ENCODE measurements at places on chromosomes 12 and 14.

GRCh38 chr12:81078469-81079196, 754 bp downstream of the ACSS3 start:
- no peak for DNase-seq

GRCh38 chr12:106903241-106903945, 52.3 kb upstream of the TMEM263 start:
- DNase-seq: no peak

- no peak for DNase-seq
These were observed 9.2 kb downstream of the TUNAR start for GRCh38 chr14:95885866-95886265.

DNA sequence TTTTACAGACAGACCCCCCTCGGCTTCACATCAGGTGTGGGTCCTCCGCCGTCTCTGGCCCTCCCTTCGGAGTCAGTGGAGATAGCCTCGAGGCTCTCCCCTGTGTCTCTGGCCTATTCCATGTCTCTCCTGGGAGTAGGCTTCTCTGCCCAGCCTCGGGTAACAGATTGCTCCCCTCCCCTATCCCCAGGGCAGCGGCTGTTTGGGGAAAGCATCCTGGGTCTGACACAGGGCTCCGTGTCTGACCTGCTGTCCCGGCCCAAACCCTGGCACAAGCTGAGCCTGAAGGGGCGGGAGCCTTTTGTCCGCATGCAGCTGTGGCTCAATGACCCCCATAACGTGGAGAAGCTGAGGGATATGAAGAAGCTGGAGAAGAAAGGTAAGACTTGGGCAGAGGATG, 30.8 kb downstream of the PHETA1 start:
- no peak for DNase-seq

DNA sequence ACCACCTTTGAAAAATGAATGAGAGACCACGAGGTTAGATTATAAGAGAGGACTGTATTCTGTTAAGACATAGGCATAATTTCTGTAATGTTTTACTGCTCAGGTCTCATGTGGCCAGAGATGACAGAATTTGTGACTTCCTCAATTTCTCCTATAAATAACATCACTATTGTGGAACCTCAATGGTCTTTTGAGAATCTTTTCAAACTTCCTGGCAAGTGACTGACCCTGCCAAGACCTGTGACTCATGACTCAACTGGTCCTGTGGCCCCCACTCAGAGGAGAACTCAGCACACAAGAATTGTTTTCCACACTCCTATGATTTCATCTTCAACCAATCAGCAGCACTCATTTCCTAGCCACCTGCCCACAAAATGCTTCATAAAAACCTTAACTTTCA, 508.2 kb upstream of the ATP2B1 start:
- DNase-seq: no peak

GRCh38 chr12:32947206-32948067, 50.9 kb upstream of the PKP2 start:
- no peak for DNase-seq

GRCh38 chr12:12725956-12726554, 8.9 kb downstream of the CDKN1B start:
- DNase-seq: no peak

DNA sequence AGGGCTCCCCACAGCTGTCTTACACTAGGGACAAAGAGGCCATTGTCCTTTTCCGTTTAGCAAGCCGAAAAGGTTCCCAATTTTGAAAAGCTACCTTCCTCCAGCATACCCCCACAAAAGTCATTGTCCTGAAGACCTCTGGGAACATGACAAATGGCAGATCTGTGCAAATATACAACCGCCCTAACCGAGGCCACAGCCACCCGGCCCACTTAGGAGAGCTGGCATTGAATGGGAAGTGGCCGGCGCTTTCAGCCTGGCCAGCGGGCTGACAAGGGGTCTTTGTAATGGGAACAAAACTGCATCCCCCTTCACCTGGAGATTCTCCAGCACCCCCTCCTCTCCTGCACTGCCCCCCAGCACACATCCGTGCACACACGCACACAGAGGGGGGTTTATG, 48.1 kb upstream of the VASH1 start:
- DNase-seq: no peak

DNA sequence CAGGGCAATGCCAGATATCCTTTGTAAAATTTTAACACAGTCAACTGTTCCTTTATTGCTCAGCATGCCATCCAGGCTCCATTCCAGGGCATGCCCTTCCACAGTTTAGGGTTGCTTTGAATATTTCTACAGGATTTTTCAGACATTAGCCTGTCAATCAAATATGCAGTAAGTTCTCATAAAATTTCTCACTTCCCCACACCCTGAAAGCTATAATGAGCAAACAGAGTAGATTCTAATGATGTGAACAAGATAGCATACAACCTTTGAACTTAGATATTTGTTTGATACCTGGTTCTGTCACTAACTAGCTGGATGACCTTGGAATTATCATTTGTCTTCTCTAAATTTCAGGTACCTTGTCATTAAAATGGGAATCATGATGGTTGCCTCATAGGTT, 251.2 kb downstream of the SYT1 start:
- no peak for DNase-seq

- no peak for DNase-seq
These were observed 21.2 kb upstream of the NINJ2 start for GRCh38 chr12:684416-684815.

DNA sequence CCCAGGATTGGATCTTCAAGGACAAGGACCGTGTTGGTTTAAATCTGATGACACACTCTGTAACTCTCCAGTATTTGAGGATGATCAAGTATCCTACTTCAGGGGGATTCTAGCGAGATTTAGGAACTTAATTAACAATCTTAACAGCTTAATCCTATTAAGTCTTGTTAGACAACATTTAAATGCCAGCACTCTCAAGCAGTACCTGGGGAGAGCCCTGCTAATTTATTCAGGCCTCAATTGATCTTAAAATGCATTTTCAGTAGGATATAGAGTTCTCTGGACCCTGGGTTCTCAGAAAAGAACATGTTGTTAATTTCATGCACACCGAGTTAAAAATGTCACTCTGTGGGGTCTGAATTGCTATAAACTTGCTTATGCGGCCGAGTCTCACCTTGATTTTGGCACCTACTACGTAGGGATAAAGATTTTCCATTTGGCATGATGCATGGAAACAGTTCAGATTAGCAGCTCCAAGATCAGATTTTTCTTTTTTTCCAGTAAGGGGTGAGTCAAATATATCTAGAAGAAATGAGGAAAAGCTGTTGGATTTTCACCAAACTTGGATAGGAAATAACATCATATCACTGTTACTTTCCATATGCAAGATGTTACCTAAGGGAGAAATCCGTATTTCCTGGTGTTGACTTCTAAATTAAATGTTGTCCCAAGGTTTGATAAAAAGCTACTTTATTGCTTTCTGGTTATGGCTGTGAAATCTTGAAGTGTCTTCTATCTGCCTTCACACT, 76.1 kb downstream of the SLC24A4 start:
- DNase-seq: no peak

DNA sequence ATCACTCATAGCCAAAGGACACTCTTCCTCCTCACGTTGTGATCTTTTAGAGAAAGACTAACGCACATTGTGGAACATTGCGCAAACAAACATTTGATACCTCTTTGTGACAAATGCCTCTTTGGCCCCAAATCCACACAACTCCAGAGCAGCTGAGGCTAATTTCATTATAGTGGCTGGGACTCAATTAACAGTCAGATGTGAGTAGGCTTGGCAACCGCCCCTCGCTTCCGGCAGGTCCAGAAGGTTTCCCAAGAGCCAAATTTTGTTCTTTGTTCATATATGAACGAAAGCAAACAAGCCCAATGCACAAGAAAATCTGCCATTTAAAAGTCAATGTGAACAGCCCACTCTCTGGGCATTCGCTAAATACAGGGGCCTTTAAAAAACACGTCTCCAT, 273.9 kb downstream of the GLT1D1 start:
- DNase-seq: no peak

- peak; percentile 92 for DNase-seq
These were observed 3.5 kb upstream of the P2RX7 start for GRCh38 chr12:121128908-121129810.

GRCh38 chr12:26187014-26187798, 8.2 kb upstream of the SSPN start:
- no peak for DNase-seq

GRCh38 chr14:32331206-32331605, 2.1 kb downstream of the AKAP6 start:
- no peak for DNase-seq

DNA sequence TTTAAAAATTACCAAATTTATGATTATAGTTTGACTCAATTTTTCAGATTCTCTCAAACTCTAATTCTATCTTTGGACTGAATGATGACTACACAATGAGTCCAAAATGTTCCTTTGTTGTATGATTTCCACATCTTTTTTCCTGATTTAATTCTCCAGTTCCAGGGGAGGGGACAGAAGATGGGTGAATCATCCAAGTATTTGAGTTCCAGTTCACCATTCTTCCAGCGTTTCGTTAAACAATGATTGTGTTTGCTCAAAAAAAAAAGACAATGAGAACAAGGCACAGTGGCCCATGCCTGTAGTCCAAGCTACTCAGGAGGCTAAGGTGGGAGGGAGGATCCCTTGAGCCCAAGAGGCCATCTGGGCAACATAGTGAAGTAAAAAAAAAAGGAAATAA, 23.8 kb downstream of the BAZ1A start:
- DNase-seq: no peak

- DNase-seq: no peak
These were observed 39.0 kb upstream of the HDAC7 start for GRCh38 chr12:47858511-47859266.

DNA sequence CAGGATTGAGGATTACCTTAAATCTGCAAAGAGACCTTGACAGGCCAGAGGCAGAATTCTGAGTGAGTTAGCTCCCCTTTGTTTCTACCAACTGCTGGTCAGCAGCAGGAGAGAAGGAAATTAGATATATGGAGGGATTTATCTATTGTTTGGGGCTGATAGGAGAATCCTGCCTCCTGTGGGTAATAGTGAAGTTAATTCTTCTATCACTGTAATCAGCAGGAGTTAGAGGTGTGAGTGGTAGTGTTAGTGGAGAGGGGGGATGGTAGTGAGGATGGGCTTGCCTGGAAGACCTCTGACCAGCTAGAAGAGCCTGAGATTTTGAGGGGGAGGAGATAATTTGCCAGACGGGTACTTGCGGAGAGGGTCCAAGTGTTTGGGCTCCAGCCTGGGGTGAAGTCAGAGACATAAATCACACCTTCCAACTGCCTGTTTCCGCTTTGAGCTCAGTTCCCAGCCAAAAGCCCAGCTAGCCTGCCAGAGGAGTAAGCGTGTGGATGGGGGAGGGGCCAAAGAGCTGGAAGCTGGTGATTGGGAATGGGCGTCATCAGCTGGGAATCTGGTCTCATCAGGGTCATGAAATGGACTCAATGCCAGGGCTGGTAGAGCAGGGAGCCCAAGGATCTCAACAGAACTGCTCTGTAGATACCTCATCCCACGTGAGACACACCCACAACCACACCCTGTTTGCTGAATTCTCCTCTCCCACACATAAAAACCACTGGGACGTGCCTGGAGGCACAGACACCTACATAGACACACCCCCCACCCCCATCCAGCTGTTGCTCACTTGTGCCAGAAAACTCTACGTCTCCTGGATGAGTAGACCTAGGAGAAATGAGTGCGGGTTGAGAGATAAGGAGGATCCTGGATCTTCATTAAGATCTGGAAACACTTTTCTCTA, 13.1 kb upstream of the ITGA5 start:
- DNase-seq: no peak

DNA sequence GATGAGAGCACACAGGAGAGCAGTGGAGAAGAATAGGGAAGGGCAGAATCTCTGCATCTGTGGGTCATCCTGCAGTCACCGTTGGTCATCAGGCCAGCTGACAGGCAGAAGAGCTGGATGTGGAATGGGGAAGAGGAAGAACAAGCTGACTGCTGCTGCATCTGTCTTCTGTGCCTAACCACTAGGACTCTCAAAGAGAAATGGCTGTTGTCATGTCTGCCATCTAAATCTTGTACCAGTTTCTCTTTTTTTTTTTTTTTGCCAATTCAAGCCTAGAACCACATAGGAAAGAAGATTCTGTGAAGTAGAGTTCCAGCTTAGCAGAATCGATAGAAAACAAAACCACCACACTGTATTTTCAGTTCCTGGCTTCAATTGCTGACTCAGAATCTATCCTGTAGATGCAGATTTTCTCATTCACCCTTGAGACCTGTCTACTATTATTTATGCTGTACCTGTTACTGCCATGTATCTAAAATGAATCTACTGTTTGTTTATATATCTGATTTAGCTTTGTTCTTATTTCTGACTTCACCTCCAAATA, 421.9 kb upstream of the PRICKLE1 start:
- DNase-seq: no peak

GRCh38 chr12:57148469-57149244, 1.2 kb upstream of the LRP1-AS start:
- DNase-seq: no peak

DNA sequence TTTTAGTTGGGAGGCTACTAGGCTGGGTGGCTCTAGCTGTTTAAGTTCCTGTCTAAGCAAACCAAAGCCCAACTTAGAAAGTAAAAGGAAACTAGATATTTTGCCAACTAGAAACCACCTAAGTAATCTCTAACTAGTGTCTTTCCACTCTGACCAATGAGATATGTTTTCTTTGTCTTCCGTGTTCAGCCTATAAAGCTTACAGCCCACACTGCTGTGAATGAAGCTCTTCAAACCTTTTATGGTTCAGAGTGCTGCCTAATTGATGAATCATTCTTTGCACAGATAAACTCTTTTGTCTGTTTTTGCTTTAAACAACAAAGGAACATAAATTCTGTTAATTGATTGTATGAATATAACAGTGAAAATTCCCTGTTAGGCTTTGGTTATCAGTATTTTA, 66.1 kb downstream of the FUT8 start:
- no peak for DNase-seq

- DNase-seq: no peak
These were observed at the start of gene SLC7A8 for GRCh38 chr14:23183479-23183878. Gene SLC7A8, minus strand, starts transcription at chr14:23183660. Its CDS starts 746 bp downstream, at chr14:23182914.

- peak; percentile 59 for DNase-seq
These were observed 53.7 kb downstream of the CCDC88C start for GRCh38 chr14:91363776-91364523.

DNA sequence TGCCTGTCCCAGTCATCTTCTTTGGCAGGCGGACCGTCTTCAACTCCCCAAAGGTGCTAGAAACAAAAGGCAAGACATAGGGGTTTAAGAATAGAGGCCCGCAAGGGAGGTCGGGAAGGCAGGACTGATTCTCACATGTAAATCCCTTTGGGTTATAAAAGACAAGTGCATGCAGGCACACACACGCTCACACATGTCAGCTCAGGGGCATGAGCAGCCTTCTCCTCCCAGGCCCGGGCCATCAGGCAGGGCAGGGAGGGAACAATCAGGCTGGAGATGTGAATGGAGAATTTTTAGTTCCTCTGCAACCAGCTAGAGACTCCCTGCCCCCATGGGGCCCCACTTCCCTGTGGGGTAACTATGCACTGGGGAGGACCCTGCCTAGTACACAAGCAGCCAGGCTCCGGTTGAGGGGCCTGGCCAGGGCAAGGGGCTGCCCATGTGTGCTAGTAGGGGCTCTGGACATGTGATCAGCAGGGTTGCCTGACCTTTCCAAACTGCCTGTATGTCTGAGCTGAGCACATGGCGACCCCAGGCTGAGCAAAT, 107.2 kb downstream of the RBM19 start:
- DNase-seq: no peak

GRCh38 chr12:68414988-68415387, 82.8 kb upstream of the MDM1 start:
- no peak for DNase-seq

- DNase-seq: no peak
These were observed 8.9 kb downstream of the FANCM start for GRCh38 chr14:45144658-45145057.
